Thyroid gland (tissue), 4 donors: ENCODE measurements at places on chromosomes 2 and 18. TPM values are rescaled to one million over a fixed set of nuclear protein-coding genes. Genes with fewer than 3 reads are reported as not detected.

The NETO1 gene
- total RNA-seq, result 0.39 TPM

The DNAH6 gene
- total RNA-seq, result 9.3 TPM

- no peak overlapping the region for H3K4me3 ChIP-seq
- H3K27ac ChIP-seq, result no peak overlapping the region
- no peaks in the 10 kb centered on the region for H3K36me3 ChIP-seq
- DNase-seq, result no peak
- H3K27me3 ChIP-seq, result no peaks in the 10 kb centered on the region
Observed at GRCh38 chr2:166593403-166593802, 99.4 kb upstream of the SCN7A start.

- no peaks in the 10 kb centered on the region for H3K4me1 ChIP-seq
- no peaks in the 10 kb centered on the region for H3K36me3 ChIP-seq
- H3K27ac ChIP-seq, result no peak overlapping the region
- no peak for DNase-seq
- no peak overlapping the region for H3K4me3 ChIP-seq
Observed at GRCh38 chr2:78245394-78246135, 723.4 kb upstream of the LRRTM4 start.

DNA sequence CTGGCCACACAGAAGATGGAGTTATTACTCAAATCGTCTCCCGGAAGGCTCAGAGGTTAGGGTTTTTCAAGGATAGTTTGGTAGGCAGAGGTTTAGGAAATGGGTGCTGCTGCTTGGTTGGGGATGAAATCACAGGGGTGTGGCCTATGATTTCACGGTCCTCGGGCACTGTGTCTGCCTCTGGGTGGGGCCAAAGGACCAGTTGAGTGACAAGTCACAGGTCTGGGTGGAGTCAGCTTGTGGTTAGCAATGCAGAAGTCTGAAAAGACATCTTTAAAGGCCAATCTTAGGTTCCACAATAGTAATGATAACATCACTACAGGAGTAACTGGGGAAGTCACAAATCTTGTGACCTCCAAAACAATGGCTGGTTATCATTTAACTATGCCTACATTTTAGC is 387.8 kb downstream of the ZNF521 start:
- no peak overlapping the region for H3K4me3 ChIP-seq
- DNase-seq, result no peak
- H3K27me3 ChIP-seq, result no peaks in the 10 kb centered on the region
- H3K36me3 ChIP-seq, result no peaks in the 10 kb centered on the region

- no peak for DNase-seq
- no peaks in the 10 kb centered on the region for H3K27me3 ChIP-seq
- no peaks in the 10 kb centered on the region for H3K36me3 ChIP-seq
- no peak overlapping the region for H3K4me3 ChIP-seq
- no peaks in the 10 kb centered on the region for H3K4me1 ChIP-seq
Observed at GRCh38 chr2:120373424-120373823, 27.5 kb downstream of the INHBB start.

The CYRIA gene
- 52.0 TPM for total RNA-seq

DNA sequence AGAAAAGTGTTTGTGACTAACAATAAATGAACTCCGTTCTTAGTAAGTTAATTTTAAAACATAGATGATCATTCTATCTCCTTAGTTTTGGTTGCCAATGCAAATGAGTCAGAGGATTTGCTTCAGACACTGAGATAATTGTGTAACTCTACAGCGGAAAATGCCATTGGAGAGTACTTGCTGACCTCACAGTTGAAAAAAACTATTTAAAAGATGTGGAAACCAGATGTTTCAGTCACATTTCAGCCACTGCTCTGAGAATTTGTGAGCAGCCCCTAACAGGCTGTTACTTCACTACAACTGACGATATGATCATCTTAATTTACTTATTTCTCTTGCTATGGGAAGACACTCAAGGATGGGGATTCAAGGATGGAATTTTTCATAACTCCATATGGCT is at the start of gene TNFAIP6:
TNFAIP6 (plus strand) TSS at position 234 of the 400 bp plus-strand sequence; CDS start at position 309, 75 bp downstream.
- H3K36me3 ChIP-seq, result no peaks in the 10 kb centered on the region
- DNase-seq, result no peak
- H3K4me3 ChIP-seq, result no peak within 1 kb of the TSS
- no peaks in the 10 kb centered on the region for H3K4me1 ChIP-seq
- no peaks in the 10 kb centered on the region for H3K27me3 ChIP-seq

GRCh38 chr2:127388423-127389164 is 819 bp upstream of the MAP3K2 start:
- H3K27ac ChIP-seq, result peak overlapping the region; percentile 93
- no peaks in the 10 kb centered on the region for H3K27me3 ChIP-seq
- peak overlapping the region; percentile 13 for H3K4me3 ChIP-seq
- no peak for DNase-seq
- no peaks in the 10 kb centered on the region for H3K36me3 ChIP-seq

- no peak for DNase-seq
- H3K4me3 ChIP-seq, result no peak overlapping the region
- no peaks in the 10 kb centered on the region for H3K36me3 ChIP-seq
Observed at GRCh38 chr2:183967756-183968155, 630.6 kb upstream of the ZNF804A start.

- no peak overlapping the region for H3K4me3 ChIP-seq
- no peaks in the 10 kb centered on the region for H3K4me1 ChIP-seq
- no peak overlapping the region for H3K27ac ChIP-seq
- DNase-seq, result no peak
- no peaks in the 10 kb centered on the region for H3K36me3 ChIP-seq
- H3K27me3 ChIP-seq, result no peaks in the 10 kb centered on the region
Observed at GRCh38 chr2:127957240-127957639, 70.6 kb downstream of the SAP130 start.

The ADRA2B gene
- 2.1 TPM for total RNA-seq

The ANKRD30BL gene
- total RNA-seq, result not detected

DNA sequence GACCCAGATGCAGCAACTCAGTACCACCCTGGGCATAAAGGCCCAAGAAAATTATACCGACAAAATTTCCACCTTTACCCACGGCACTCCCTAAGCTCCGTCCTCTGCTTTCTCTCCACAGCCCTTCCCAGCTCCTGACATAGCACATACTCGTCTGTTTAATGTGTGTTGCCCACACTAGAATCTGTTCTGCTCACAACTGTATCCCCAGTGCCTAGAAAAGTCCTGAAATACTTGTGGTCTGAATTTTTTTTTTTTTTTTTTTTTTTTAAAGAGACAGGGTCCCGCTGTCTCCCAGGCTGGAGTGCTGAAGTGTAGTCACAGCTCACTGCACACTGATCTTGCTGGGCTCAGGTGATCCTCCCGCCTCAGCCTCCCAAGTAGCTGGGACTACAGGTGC is 62.3 kb downstream of the ADCY3 start:
- no peak overlapping the region for H3K27ac ChIP-seq
- H3K27me3 ChIP-seq, result no peaks in the 10 kb centered on the region
- H3K4me3 ChIP-seq, result no peak overlapping the region
- H3K36me3 ChIP-seq, result no peaks in the 10 kb centered on the region
- H3K4me1 ChIP-seq, result no peaks in the 10 kb centered on the region

DNA sequence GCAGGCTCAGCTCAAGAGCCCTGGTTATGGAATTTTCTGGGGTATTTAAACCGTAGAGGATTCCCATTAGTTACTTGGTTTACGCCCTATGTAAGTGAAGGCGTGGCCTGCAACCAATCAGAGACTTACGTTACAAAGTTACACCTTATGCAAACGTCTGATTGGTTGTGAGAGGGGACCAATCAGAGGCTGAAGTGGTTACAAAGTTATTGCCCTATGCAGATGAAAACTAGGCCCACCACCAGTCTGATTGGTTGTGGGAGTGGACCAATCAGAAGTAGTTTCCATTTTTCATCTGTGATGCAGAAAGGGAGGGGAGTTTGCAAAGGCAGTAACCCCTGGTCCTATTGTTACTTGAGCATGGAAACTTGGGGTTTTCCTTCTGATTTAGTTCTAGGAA is 49.1 kb downstream of the DLGAP1 start:
- no peaks in the 10 kb centered on the region for H3K36me3 ChIP-seq
- H3K4me3 ChIP-seq, result no peak overlapping the region
- no peak for DNase-seq
- no peaks in the 10 kb centered on the region for H3K4me1 ChIP-seq
